D341Med (cell line): ENCODE measurements at places on chromosomes 1 and 21.
A peak's percentile ranks its signal among the peaks of the same experiment; 100 is the strongest.

DNA sequence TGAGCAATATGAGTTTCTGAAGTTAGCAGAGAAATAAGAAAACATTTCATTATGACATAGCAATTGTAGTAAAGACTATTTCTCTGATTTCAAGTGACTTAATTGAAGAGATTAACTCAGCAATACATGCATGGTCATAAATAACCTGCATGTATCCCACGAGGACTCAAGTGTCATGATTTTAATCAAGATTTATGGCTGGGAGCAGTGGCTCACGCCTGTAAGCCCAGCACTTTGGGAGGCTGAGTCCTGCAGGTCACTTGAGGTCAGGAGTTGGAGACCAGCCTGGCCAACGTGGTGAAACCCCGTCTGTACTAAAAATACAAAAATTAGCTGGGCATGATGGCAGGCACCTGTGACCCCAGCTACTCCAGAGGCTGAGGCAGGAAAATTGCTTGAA lies 311.9 kb upstream of the PLD5 start:
- no peak for DNase-seq

- DNase-seq, result no peak
These were observed 31.4 kb upstream of the TARDBP start for GRCh38 chr1:10980841-10981727.

DNA sequence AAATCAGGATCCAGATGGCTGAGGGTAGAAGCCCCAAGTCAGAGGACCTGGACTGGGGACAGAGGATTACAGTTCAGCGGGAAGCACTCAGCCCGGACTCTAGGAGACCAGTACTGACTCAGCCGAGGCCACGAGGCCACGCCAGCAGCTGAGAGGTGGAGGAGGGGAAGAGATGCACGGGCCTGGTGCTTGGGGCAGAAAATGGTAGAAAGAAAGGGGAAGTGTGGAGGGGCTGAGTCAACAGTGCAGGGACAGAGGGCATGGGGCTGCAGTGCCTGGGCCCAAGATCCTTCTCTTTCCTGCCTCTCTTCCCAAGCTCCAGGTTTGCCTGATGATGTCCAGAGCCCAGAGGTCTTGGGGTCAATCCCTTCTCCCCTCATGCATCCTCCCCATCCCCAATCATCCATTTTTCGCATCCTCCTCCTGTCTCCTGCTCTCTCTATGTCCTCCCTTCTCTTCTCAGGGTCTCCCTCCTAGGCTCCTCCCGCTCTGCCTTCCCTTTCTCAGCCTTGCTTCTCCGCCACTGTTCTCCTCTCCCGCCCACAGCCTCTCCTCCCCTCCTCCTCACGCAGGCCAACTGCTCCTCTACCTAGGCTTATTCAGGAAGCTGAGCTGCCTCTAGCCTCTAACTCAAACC lies 7.7 kb downstream of the ARHGEF2 start:
- DNase-seq, result no peak

- no peak for DNase-seq
These were observed 64.8 kb downstream of the TSEN15 start for GRCh38 chr1:184116287-184116686.

GRCh38 chr1:72498371-72498770 lies 216.0 kb upstream of the NEGR1 start:
- no peak for DNase-seq

- no peak for DNase-seq
These were observed 76.7 kb downstream of the USH2A start for GRCh38 chr1:216346526-216346925.

DNA sequence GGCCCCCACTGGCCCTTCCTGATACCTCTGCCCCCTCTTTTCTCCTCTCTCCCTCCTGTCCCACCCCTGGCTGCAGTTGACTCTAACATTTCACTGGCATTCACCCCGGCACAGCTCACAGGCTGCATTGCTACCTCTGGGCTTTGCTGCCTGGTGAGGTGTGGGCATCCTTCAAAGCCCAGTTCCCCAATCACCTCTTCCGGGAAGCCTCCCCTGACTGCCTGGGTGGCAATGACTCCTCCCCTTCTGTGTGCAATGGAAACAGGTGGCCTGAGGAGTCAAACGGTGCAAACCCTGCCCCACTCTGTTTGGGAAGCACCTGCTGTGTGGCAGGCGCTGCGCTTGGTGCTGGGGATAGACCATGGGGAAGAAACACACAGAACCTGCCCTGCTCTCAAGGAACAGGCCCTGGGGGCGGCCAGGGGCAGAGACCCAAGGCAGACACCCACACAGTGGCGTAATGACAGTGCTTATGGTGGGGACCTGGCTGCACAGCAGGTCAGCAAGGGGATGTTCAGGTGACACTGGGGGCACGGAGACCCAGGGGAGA lies 39.3 kb upstream of the POFUT2 start:
- DNase-seq, result no peak

GRCh38 chr1:20389571-20389970 lies 96.4 kb downstream of the CAMK2N1 start:
- no peak for DNase-seq

GRCh38 chr1:157226739-157227138 lies 88.5 kb upstream of the ETV3 start:
- no peak for DNase-seq

GRCh38 chr1:67701876-67702275 lies 16.9 kb downstream of the GADD45A start:
- DNase-seq, result no peak

DNA sequence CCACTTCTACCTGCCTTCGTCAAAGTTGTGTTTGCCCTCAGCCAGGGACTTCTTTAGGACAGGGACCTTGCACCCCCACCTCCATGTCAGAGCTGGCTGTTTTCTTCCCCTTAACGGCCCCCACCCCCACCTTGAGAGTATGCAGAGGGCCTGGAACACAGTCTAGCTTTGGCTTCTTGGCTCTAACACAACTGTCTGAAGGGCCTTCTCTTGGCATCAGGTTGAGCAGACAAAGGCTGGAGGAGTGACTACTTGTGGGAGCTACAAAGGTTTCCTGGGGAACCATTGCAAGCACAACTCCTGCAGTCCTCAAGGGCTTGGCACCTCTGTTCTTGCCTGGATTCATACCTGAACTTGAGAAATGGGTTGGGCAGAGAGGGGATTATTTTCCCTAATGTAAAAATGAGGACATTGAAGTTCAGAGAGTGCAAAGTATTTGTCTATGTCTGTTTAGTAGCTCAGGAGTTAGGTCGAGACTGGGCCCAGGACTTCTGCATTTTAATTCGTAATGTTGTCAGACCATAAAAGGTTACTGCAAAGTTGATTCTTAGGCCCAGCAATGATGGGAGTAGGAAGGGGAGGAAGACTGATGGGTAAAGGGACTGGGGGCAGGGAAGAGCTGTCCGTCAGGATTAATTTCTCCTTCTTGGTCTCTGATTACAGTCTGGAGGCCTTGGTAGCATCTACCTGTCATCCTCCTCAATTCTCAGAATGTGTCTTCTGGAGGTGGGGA lies 2.6 kb downstream of the CYP4B1 start:
- DNase-seq, result no peak

DNA sequence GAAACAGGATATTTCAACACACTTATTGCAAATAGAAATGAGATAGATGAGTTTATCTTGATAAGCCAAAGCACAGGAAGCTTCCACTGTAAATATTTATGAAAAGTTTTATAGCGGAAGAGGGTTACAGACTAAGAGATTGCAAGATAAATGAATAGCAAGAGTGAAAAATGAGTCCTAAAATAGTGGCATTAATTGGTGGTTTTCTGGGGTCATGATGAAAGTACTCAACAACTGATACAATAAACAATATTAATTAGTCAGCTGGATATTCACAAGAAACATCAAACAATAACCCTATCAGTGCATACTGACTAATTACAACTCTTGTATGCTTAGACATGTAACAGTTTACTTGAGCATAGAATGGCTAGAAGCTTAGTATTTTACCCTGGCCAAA lies 154.8 kb upstream of the CHODL start:
- DNase-seq, result no peak

DNA sequence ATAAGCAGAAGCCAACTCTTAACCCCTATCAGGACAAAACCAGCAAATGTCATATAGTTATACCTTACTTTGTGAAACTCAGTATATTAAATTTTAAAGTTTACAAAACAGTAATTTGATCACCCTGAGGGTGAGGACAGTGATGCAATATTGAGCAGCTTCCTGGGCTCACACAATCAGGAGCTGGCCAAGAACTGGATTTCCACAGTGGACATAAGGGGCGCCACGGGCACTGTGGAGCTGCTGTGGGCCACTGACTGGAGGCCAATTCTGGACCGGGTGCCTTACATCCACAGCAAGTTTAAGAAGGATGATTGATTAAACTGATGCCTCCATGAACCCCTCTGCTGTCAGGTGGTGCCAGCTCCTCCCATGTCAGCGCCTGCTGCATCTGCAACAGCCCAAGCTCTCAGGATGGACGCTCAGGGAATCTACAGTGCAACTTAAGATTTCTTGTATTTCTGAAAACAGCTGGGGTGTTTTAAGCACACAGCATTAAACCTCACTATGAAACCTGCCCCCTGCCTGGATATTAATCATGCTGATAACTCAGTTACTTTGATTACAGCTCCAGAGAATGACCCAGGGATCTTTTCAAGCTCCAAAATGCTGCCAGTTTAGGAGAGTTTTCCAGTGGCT lies 55.9 kb downstream of the TOR3A start:
- peak; percentile 38 for DNase-seq

DNA sequence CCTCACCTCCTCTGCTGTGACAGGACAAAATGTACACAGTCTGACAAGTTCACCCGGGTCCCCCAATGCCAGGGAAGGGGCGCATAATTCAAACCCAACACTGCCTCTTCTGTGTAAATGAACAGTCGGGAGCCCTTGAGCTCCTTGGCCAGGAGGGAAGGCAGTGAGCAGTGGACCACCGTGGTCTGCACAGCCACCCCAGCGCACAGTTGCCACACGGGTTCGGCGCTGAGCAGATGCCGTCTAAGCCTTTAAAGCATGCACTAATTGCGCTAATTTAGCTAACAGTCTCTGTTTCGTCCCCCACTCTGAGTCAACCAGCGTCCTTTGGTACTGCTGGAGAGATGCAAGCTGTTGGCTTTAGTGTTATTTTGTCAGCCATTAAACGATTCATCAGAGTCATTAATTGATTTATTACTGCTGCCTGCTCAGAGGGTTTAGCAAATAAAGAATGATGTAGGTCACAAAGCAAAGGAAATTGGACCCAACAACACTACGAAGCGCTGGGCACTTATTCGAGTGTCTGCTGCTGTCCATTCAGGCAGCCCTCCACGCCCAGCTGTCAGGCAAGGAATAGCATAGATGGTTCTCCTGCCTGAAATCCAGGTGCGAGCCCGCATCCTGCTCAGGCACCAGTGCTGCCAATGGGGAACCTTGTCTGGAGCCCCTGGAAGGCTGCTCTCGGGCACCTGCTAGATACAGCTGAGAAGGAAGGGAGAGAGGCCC lies 91.5 kb downstream of the MRPL37 start:
- DNase-seq, result peak; percentile 59

DNA sequence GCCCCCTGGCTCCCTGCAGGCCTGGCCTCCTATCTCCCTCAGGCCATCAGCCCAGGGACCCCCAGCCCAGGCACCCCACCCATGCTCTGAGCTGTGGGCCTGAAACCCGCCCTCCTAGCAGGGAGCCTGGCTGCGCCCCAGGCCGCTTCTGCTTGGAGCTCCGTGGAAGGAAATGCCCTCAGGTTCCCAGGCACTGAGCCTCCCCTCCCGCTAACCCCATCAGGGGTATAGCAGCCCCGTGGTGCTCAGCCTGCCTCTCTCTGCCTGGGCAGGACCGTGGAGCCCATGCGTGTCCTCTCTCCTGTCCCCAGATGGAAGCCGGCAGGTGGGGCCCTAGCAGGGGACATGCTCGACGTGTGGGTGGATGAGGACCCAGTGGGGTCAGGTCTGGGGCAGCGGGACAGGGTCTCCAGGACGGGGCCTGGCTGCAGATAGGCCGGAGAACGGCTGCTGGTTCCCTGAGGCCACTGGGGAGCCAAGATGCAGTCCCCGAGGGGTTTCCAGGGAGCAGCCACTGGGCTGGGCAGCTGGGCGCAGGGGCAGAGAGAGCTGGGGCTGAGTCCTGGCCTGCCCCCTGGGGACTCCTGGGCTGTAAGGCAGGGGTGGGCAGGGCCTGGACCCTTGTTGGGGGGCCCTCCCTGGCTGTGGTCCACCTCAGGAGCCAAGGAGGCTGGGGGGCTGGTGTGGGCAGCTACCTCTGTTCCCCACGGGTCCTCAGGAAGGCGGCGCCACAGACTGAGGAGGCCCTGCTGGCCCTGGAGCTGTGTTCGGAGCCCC lies 75.5 kb downstream of the MORN1 start:
- no peak for DNase-seq

- no peak for DNase-seq
These were observed 10.4 kb downstream of the LGALS8 start for GRCh38 chr1:236534151-236534651.

DNA sequence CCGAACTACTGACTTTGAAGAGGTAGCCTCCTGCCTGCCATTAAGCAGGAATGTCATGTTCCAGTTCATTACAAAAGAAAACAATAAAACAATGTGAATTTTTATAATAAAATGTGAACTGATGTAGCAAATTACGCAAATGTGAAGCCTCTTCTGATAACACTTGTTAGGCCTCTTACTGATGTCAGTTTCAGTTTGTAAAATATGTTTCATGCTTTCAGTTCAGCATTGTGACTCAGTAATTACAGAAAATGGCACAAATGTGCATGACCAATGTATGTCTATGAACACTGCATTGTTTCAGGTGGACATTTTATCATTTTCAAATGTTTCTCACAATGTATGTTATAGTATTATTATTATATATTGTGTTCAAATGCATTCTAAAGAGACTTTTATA lies 159.8 kb upstream of the SGIP1 start:
- DNase-seq, result no peak

GRCh38 chr1:41437011-41437355 lies 47.5 kb downstream of the EDN2 start:
- no peak for DNase-seq

- DNase-seq, result no peak
These were observed 30.2 kb downstream of the ODF2L start for GRCh38 chr1:86365896-86366295.

GRCh38 chr1:6435129-6435528 lies 10.6 kb downstream of the ESPN start:
- DNase-seq, result no peak

DNA sequence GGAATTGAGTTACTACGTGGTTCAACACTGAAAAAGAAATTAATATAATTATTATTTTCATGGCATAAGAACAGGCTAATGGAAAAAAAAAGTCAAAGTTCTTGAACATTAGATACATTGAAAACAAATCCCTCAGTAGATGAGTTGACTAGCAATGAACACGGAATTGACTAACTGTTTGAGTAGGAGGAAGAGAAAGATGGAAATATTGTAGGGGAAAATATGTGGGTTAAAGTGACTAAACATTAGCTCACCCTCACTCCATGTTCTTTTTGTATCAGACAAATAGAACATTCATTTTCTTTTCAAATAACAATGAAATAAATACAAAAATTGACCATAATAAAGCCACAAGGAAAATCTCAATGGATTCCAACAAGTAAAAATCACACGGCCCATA lies 84.3 kb downstream of the KCNK2 start:
- no peak for DNase-seq
